ENCODE measurements at places on chromosomes 12 and 14. TPM values are rescaled to one million over a fixed set of nuclear protein-coding genes. Genes with fewer than 3 reads are reported as not detected.

Gene SUDS3
- 54.2 TPM for total RNA-seq

Gene DNAI7
- total RNA-seq = not detected

Gene DAO
- not detected for total RNA-seq

Gene TRAFD1
- 68.1 TPM for total RNA-seq

Gene DIO2
- 0.83 TPM for total RNA-seq

Gene CCDC38
- not detected for total RNA-seq

Gene CPM
- 64.6 TPM for total RNA-seq
